ENCODE measurements at places on chromosomes 13 and 19.

- peak; percentile 24 for DNase-seq
Observed at GRCh38 chr13:44155422-44156293, 218.0 kb upstream of the SERP2 start.

DNA sequence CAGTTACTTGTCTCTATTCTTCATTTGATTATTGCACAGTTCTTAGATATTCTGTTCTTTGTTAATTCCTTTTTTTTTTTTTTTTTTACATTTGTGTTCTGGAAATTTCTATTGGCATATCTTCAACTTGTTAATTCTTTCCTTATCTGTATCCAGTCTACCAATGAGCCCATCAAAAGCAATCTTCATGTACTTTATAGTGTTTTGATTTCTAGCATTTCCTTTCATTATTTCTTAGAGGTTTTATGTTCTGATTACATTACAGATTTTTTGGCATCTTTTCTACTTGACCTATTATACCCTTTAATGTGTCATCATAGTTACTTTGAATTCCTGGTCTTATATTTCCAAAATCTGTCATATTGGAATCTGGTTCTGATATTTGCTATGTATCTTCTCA is 2194.8 kb downstream of the PCDH9 start:
- DNase-seq = no peak

GRCh38 chr19:29372921-29373797 is 152.6 kb upstream of the VSTM2B start:
- DNase-seq = no peak

- no peak for DNase-seq
Observed at GRCh38 chr13:107753291-107753690, 462.0 kb downstream of the LIG4 start.

DNA sequence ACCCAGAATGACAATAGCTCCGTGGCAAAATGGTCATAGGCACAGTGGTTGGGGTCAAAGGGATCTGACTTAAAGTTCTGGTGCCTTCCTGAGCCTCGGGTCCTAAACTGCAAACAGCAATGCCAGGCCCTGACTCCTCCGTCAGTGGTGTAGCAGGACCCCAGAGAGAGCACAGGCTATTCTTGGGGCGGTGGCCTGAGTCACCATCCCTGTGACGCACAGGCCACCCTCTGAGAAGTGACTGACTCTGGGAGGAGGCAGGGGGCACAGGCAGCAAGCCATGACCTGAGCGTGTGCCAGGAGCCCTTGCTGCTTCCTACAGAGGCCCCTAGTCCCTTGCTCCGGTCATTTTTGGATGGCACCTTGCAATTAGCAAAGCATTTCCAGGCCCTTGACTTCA is 18.7 kb downstream of the PLVAP start:
- DNase-seq = no peak

GRCh38 chr13:88144580-88144979 is 473.4 kb downstream of the SLITRK5 start:
- DNase-seq = no peak

DNA sequence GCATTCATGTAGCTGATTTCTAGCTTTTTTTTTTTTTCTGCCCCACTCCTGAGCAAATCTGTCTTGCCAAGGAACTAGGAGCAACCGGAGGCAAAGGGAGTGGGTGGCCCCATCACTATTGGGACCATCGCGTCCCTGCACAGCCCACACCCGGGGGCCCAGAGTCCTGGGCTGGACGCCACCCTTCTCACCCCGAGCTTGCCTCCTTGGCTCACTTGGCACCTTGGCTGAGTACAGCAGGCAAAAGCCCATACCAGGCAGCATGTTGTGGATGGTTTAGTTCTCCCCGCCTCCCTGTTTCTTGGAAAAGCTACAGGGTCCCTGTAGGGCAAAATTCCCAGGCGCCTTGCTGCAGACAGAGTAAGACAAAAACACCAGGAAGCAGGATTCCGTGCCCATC is 13.7 kb downstream of the SMIM24 start:
- no peak for DNase-seq

DNA sequence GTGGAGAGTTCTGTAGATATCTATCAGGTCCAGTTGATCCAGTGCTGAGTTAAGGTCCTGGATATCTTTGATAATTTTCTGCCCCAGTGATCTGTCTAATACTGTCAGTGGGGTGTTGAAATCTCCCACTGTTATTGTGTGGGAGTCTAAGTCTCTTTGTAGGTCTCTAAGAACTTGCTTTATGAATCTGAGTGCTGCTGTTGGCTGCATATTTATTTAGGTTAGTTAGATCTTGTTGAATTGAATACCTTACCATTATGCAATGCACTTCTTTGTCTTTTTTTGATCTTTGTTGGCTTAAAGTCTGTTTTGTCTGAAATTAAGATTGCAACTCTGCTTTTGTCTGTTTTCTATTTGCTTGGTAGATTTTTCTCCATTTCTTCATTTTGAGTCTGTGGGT is 15.4 kb downstream of the AP1M1 start:
- DNase-seq = no peak

GRCh38 chr13:112893207-112893569 is 75.8 kb upstream of the MCF2L start:
- DNase-seq = no peak

GRCh38 chr13:49497272-49497671 is 1.5 kb downstream of the PHF11 start:
- DNase-seq = no peak

GRCh38 chr13:99059498-99060075 is 81.7 kb upstream of the DOCK9 start:
- no peak for DNase-seq

- DNase-seq = peak; percentile 46
Observed at GRCh38 chr19:38389101-38389925, 816 bp downstream of the SPRED3 start.

DNA sequence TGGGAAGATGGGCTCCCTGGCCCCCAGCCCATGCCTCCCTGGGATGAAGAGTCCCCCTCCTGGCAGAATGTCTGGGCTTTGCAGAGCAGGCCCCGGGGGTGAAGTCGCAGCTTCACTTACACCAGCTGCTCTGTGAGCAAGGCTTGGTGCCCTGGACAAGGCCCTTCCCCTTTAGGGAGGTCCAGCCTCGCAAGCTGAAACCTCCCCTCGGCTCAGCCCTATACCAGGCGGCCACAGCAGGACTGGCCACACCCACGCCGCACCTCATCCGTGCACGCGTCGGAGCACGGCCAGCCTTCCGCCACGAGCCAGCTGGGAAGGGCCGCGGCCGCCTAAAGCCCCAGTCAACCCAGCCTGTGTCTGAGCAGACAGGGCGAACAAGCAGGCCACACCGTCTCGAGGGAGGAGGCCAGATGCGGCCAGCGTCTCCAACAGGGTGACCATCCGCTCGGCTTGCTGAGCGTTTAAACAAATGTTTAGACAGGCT is 83.2 kb upstream of the MCF2L start:
- peak; percentile 92 for DNase-seq

DNA sequence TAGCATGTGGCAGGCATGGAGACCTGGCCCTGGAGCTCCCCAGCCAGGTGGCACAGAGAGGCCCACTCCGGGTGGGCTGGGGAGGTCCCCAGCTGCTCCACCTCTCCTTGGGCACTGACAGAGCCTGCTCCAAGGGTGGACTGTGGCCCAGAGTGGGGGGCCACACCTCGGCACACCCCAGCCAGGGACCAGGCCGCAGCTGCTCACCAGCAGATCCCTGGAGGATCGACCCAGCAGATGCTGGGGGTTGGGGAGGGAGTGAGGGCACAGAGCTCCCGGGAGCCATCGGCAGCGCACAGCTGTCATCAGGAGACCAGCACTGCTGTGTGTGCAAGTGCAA is 72.0 kb upstream of the KCTD15 start:
- no peak for DNase-seq

- no peak for DNase-seq
Observed at GRCh38 chr19:6041071-6041470, 63.1 kb upstream of the RANBP3 start.

DNA sequence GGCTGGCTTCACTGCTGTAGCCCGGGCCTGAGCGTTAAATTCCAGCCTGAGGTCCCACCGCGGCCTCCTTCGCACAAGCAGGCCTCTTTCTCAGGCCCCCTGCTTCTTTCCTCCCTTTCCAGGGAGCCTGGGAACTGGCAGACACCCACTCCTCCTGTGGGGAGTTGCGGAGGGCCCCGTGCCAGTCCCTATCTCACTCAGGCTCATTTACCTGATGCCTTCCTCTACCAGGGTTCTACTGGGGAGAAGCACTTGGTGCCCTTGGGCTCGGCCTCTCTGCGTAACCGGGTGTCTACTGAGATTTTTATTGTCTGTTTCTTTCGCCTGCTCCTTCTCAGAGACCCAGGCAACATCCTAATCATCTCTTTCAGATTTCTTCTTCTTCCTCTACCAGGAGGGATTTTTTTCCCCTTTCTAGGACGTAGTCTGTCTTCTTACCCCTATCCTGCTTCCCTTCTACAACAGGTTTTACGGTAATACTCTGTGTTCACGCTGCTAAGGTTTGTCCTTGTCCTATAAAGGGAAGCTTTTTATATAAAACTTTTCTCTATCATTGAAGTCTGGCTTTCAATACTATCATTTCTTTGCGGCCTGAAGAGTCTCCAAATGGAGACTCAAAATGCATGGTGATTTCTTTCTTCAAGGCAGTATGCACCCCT is 135.4 kb upstream of the GPR12 start:
- no peak for DNase-seq

GRCh38 chr13:93559718-93560117 is 333.1 kb downstream of the GPC6 start:
- DNase-seq = no peak

- DNase-seq = no peak
Observed at GRCh38 chr19:51317376-51317775, 5.9 kb downstream of the IGLON5 start.
